NCI-H2171 treated with DMSO at 0.1 percent for 48 hours (cell line): ENCODE measurements at places on chromosomes 6 and 20.

DNA sequence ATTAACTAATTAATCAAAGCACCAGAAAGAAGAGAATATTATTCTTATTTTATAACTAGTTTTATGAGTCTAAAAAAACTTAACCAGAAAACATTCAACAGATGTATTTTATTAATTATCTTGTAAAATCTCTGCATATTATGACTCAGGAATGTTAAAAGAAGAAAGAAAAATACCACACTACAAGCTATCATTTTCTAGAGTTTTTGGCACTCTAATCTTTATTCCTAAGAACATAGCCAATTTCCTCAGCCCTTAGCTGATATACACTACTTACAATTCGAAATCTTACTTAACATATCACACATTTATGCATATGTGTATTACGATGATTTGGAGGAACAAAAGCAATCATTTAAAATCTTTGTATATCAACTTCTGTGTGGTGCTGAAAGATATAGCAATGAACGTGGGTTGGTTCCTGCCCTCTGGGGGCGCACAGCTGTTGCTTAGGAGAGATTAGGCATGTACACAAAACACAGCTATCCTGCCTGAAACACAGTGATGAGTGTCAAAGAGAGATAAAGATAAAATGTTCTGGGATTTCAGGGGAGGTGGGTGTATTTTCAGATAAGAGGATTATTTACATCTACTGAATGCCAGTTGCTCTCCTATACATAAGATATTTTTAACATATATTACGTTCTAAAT, 404.5 kb downstream of the SYNE1 start:
- DNase-seq: no peak

GRCh38 chr6:63316113-63316512, 3.7 kb downstream of the LGSN start:
- DNase-seq: no peak

DNA sequence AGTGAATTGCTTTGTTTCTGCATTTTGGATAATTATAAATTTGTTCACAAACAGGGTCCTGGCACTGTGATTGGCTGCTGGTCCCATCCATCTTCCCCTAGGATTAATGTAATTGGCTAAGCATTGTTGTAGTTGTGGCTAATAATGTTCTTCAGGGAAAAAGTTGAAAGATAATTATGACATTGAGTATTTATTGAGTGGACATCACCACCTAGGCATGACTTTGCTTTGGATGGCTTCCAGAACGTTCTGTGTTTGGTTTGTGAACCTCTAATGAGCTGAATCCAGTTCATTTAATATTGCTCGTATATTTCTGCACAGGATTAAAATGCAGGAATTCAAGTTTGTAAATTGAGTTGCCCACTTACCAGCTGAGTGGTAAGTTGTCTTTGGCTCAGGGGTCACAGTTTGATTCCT, 55.1 kb downstream of the ARID1B start:
- no peak for DNase-seq

DNA sequence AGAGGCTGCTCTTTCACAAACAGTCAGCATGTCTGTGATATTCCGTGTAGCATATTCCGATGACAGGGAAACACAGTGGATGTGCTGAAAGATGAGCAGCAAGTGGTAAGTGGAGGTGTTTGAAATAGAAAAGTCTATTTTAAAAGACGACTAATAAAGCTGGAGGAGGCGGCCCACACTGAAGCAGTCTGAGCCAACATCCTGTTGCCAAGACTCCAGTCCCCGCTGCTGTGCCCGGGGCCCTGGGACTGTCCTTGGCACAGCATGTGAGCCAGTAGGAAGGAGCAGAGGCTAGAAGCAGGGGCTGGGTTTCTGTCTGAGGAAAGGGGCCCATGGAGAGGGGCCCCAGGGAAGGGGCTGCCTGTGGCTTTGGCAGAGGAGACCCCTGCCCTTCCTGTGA, 351.5 kb upstream of the CHD6 start:
- DNase-seq: no peak

DNA sequence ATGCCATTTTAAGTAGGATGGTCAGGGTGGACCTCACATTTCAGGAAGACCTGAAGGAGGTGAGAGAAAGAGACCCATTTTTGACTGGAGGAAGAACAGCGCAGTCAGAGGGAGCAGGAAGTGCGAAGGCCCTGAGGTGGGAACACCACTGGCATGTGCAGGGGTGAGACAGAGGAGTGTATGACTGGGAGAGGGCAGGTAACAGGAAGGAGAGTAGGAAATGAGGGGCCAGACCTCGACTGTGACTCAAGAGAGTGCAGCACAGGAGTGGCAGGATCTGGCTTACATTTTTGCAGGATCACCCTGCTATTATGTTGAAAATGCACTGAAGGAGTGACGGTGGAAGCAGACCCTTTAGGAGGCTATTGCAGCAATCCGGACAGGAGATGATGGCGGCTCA, 117.7 kb upstream of the CDYL start:
- DNase-seq: no peak

DNA sequence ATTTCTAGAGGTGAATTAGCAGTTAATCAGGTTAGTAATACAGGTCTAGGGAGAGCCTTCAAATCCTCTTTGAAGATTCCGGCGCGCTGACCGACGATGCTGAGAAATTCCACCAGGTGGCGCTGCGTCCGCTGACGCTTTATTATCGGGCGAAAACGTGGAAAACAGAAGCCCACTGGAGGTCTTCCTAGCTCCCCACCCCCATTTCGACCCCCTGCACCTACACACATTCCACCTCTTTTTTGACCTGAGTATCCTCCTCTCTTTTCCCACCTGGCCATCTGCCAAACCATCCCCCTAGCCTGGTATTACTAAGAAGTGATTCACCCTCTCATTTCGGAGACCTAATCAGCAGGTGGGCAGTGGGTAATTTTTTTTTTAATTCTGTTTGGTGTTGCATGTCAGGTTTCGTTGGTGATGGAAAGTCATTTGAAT, 65.4 kb upstream of the RIN2 start:
- peak; percentile 82 for DNase-seq

GRCh38 chr20:38890497-38890818, 35.8 kb upstream of the FAM83D start:
- DNase-seq: no peak

DNA sequence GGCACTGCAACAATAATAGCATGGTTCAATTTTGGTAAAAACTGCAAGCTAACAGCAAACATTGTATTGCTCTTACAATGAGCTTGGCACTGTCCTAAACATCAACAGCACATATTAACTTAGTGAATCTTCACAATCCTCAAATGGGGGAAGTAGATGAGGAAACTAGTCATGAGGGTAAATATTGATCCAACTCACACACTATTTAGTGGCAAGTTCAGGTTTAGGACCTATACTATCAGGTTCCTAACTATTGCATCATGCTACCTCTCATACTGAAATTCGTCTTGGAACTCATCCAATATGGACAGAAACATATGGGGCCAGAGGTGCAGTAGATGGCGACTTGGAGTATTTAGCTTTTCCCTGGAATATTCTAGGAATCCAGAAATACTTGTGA, 34.2 kb downstream of the FKBP1C start:
- DNase-seq: no peak

DNA sequence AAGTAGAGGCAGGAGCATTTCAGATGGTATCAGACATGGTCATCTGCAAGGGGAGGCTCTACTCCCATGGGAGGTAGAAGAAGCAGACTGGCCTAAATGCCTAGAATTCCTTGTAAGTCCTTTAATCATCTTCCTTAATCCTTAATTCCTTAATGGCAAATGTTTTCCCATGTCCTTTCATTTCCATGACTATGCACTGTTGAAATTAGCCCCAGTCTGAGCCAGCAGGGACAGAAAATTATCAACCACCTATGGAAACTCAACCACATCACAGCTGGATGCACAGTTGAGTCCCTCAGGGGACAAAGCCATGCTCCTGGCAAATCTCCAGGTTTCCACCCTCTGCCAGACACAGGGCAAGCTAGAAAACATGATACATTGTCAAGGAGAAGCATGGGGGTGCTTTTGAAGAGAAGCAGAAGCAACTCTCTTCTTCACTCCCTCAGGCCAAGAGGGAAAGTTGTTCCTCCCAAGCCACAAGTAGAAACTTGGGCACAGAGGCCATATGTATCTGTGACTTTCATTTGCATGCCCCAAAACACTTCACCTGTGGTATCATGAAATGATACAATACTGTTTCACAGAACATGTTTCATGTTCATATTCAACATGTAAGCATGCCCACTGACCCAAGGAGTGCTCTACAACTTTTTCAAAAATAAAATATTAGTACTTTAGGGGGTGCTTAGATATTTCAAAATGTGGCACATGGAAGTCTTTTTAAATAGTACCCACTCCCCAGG, 683.6 kb downstream of the KIF16B start:
- DNase-seq: peak; percentile 84

DNA sequence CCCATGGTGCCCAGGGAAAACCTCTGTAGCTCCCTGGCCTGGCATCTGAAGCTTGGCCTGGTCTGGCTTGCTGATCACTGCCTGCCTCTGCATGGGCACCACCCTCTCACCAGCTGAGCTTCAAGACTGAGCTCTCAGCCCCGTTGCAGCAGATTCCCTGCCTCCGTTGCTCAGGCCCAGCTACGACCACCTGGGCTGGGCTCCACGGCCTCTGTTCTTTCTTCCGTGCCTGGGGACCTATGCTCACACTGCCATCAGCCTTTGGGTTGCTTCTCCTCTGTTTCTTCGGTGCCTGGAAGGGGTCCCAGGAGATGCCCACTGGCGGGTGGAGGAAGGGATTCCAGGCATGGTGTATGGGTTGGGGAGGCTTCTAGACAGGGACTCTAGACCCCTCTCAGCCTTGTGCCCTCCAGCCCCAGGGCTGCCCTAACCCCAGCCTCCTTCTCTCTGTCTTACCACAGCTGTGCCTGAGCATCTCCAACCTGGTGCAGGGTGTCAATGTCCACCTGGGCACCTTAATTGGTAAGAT, 9.1 kb downstream of the BPIFB2 start:
- no peak for DNase-seq

GRCh38 chr20:64231621-64232550, 23.7 kb upstream of the PCMTD2 start:
- no peak for DNase-seq

- DNase-seq: no peak
These were observed 206.3 kb downstream of the QKI start for GRCh38 chr6:163620670-163621330.

- DNase-seq: no peak
These were observed 377.1 kb downstream of the CENPW start for GRCh38 chr6:126716826-126717509.

GRCh38 chr20:23145281-23145700, 59.2 kb upstream of the CD93 start:
- DNase-seq: no peak

DNA sequence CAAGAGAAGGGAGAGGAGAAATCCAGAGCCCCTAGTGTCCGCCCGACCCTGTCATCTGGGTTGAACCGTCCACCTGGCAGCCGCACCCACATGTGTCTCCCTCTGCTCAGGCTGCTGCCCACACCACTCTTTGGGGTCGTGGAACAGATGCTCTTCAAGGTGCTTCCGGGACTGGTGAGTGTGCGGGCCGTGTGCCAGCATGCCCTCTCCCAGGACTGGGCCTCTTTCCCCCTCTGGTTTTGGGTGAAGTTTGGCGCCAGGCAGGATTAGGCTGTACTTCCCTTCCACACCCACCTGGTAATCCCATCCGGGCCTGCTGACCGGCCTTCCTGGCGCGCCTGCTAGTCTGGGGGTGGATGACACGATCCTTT, 7.9 kb downstream of the BPIFB3 start:
- no peak for DNase-seq

DNA sequence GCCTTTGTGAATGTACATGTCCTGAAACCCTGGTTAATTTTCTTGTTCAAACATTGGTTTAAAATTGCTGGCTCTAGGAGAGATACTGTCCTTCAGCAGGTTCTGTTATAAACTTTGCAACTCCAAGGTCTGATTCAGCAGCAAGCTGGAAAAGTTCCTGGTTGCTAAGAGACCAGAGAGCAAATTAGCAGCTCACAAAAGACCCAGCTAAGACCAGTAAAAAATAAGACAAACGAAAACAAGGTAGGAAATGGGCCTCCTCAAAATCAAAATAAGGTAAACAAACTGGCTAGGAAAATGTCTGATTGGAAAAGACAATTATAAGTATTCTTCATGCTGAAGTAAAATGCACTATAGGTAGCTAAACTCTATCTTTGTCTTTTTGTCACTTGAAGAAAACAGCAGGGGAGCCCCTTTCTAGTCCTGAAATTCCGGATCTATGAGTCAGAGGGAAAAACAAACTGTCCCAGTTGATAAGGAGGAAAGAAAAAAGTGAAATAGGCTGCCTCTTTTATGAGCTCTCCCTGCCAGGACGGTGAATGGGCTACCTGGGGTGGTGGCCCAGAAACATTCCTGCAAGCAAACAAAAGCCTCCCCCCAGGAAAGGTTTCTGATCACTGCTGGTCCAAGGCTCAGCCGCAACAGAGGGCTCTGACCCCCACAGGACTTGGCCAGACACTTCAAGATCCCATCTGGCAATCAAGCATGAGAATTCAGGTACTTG, 41.6 kb downstream of the UNC5CL start:
- DNase-seq: no peak

GRCh38 chr6:47151232-47151898, 109.2 kb upstream of the ADGRF1 start:
- DNase-seq: no peak

DNA sequence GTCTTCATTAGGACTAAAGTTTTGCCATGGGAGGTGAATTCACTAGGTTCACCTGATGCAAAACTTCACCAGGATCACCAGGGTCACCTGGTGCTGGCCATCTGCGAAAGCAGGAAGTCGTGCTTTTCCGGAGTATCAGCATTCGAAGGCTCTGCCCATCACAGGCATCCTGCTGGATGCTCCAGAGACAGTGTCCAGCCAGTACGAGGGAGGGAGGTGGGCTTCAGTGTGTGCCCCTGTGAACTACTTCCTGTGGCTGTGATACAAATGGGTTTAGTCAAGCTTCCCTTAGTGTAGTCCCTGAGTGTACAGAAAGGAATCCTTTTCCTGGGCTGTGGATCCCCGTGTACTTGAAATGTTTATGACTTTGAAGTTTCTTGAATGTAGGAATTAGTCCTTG, 3.4 kb upstream of the RPS6KA2 start:
- no peak for DNase-seq

GRCh38 chr6:36685926-36686667, 7.6 kb downstream of the CDKN1A start:
- DNase-seq: no peak

- DNase-seq: peak; percentile 83
These were observed 96.7 kb downstream of the SYCP2 start for GRCh38 chr20:59836767-59837166.

DNA sequence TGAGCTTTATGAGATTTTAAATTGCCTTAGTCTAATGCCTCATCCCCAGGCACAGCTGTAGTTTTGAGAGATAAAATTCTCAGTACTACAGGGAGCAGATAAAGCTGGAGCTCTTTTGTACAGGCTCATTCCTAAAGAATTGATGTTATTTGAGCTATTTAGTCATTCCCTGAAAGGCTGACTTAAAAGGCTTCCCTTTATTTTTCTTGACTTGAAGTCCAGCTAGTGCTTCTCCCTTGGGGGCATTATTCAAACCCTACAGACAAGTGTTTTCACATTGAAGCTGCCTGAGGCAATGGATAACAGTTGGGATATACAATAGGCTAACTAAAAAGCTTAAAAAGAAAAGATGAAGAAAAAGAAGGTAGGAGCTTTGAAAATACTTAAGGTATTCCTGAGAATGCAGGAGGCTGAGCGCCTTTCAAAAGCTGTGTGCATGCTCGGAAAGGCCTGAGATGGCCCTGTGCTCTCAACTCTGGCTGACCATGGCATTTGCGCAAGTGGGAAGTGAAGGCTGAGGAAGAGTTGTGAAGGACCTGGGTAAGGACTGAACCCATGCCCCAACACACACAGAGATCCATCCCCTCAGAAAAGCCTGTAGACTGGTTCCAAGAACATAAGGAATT, 315.1 kb downstream of the SMOC2 start:
- DNase-seq: no peak

GRCh38 chr6:150005761-150006651, 19.3 kb downstream of the RAET1L start:
- DNase-seq: no peak
